ENCODE measurements at places on chromosomes 4 and X.

DNA sequence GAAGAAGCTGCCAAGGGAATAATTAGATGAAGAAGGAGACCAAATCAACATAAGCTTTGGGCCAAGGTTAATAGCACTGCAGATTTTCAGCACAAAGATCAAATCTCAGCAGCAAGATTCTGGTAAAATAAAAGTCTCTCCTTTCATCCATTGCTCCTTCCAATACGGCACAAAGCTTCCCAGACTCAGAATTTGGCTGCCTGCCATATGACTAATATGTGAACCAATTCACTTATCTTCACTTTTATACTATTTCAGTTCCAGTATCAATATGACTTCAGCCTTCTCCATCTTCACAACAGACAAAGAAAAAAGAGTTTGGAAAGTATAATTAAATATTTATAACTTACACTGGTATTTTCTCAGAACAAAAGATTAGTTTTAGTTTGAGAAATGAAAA, 978.3 kb upstream of the GRID2 start:
- no peak for DNase-seq

DNA sequence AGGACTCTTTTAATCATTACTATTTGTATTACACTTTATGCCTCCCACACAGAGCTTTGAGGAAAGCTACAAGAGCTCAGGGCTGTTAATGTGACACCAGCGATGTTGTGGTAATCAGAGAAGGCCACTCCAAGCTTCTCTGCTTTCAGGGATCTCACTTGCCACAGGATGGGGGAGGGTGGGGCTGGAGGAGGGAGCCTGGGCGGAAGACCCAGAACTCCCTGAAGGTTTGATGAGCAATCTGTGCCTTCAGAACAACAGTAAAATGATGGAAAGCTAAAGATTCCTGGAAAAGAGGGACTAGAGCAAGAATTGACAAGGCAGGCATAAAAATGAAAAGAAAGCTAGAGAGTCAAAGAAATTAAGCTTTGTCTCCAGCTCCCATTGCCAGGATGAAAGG, 75.6 kb downstream of the MAML3 start:
- no peak for DNase-seq

GRCh38 chr4:112214390-112215264, 17.0 kb upstream of the AP1AR start:
- DNase-seq: peak; percentile 47

GRCh38 chr4:84215217-84215616, 283.9 kb downstream of the NKX6-1 start:
- no peak for DNase-seq

DNA sequence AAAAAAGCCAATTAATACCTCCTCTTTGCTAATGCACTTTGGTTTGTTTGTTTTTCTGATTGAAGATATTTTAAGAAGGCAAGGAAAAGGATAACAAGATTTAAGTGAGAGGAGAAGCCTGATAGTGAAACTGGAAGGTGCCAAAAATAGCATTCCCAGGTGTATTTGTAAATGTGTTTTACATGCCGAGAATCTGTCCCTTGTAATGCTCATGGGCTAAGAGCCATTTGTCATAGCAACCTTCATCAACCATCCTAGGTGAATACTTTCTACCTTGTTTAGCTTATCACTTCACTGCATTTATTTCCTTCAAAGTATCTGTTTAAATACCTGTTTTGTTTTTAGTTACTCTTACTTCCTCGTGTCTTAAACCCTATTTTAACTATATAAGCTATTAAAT, 127.8 kb downstream of the KCTD8 start:
- no peak for DNase-seq

DNA sequence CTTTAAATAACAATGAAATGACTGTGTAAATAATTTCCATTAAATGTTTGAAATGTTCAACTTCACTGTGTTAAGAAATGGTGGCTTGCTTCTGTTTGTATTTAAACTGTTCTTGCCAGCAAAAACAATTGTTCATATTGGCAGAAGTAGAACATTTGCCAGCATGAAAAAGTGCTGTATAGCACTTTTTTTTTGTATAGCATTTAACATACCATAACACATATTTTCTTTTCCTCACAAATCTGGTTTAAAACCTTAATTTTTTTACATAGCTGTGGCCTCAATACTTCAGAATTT, 94.1 kb downstream of the COX18 start:
- no peak for DNase-seq

- no peak for DNase-seq
Observed at GRCh38 chr4:105550641-105551040, 1.8 kb upstream of the ARHGEF38 start.

DNA sequence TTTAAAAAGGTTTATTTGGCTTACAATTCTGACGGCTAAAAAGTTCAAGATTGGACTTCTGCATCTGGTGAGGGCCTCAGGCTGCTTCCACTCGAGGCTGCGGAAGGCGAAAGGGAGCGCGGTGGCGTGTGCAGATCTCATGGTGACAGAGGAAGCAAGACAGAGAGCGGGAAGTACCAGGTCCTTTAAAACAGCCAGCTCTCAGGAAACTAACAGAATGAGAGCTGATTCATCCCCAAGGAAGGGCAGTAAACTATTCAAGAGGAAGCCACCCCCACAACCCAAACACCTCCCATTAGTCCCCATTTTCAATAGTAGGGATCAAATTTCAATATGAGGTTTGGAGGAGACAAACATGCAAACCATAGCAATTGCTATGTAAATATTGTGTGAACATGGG, 2144.2 kb upstream of the AGA start:
- no peak for DNase-seq

GRCh38 chrX:51759055-51759839, 16.0 kb downstream of the GSPT2 start:
- no peak for DNase-seq

GRCh38 chr4:69408451-69408850, 87.3 kb downstream of the UGT2B4 start:
- DNase-seq: no peak

- DNase-seq: no peak
Observed at GRCh38 chrX:8684201-8684965, 47.6 kb downstream of the ANOS1 start.

- no peak for DNase-seq
Observed at GRCh38 chrX:63784902-63785707, at the start of gene ARHGEF9. ARHGEF9 (minus strand) TSS chrX:63785214; CDS start chrX:63785145, 69 bp downstream.

DNA sequence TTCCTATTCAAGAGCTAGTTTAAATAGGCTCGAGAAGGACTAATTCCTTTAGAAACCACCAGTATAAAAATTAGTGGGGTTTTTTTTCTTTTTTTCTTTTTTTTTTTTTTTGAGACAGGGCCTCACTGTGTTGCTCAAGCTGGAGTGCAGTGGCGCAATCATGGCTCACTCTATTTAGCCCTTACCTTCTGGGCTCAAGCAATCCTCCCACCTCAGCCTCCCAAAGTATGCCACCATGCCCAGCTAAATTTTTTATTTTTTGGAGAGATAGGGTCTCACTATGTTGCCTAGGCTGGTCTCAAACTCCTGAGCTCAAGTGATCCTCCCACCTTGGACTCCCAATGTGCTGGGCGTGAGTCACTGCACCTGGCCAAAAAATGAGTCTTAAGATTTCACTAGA, 52.8 kb downstream of the APOO start:
- no peak for DNase-seq

- DNase-seq: no peak
Observed at GRCh38 chrX:109735202-109735744, 2.2 kb upstream of the ACSL4 start.

GRCh38 chr4:62835631-62836030, 1573.6 kb downstream of the TECRL start:
- no peak for DNase-seq

All from CD4-positive, alpha-beta T cell treated with Interleukin-4 for 1 hour (primary cell).